Activated naive CD4-positive, alpha-beta T cell (primary cell): ENCODE measurements at places on chromosomes 2 and 18.
A peak's percentile ranks its signal among the peaks of the same experiment; 100 is the strongest.

GRCh38 chr2:86295066-86295465, 42.4 kb downstream of the REEP1 start:
- DNase-seq: no peak

GRCh38 chr2:101692041-101692440, 5.5 kb upstream of the MAP4K4 start:
- DNase-seq: no peak

GRCh38 chr2:120334068-120334467, 11.9 kb upstream of the INHBB start:
- DNase-seq: no peak

- DNase-seq: peak; percentile 13
Observed at GRCh38 chr18:57437766-57438671, 2.8 kb downstream of the ONECUT2 start.

GRCh38 chr2:12060886-12061285, 314.5 kb downstream of the LPIN1 start:
- no peak for DNase-seq

GRCh38 chr2:8300905-8301304, 381.0 kb upstream of the ID2 start:
- DNase-seq: no peak

- no peak for DNase-seq
Observed at GRCh38 chr2:207138627-207139297, 27.0 kb downstream of the KLF7 start.

- DNase-seq: no peak
Observed at GRCh38 chr18:43735570-43735969, 458.3 kb upstream of the SYT4 start.

DNA sequence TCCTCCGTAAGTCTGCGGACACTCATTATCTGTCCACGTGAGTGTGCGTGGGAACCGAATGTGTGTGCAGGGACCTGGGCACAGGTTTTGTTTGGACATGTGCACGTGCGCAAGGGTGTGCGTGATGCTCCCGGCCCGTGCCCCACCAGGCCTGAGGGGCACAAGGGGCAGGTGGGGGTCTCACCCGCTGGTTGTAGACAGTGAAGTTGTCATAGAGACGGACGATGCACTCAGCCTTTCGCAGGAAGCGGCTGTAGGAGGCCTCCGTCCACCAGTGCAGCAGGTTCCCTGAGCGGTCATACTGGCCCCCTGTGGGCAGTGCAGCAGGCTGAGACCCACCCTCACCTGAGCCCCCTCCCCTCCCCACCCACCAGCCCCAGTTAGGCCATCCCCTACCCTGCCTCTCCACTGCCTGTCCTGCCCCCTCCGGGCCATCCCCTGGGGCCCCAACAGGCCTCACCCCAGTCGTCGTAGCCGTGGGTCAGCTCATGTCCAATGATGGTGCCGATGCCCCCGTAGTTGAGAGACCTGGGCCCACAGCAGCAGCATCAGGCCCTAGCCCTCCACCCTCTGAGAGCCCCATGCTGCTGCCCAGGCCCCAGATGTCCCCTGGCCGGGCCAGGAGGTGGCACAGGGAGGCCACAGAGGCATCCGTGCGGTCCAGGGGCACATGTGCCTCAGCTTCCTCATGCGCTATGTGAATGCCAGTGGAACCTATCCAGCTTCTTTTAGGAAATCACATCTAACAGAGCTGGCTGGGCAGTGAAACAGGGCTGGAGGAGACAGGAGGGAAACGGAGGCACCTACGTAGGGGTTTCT, 6.1 kb downstream of the ECEL1 start:
- no peak for DNase-seq

- DNase-seq: no peak
Observed at GRCh38 chr2:228986961-228987360, 284.1 kb downstream of the PID1 start.

GRCh38 chr2:48254839-48255238, 275.1 kb upstream of the STON1 start:
- no peak for DNase-seq

DNA sequence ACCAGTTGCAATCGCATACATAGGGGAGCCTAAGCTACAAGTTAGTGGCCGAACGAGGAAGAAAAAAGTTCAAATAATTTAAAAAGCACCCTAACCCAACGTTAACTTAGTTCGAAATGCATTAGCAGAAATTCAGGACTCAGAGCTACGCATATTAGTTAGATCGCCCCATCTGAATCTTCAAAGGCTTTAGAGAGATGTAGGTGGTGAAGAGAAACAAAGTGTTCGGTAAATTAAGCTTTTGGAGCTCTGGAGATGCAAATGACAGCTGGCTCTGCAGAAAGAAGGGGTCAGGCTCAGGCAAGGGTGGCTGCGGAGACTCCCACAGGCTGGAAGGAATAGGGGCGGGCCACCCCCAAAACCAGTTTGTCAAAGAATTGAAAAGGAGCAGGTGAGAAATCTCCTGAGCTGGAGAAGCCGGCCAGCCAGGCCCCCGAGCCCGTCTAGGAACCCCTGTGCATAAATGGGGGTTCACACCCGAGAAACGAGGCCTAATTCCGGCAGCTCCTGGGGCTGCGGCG, 621 bp downstream of the TXNL1 start:
- DNase-seq: no peak

DNA sequence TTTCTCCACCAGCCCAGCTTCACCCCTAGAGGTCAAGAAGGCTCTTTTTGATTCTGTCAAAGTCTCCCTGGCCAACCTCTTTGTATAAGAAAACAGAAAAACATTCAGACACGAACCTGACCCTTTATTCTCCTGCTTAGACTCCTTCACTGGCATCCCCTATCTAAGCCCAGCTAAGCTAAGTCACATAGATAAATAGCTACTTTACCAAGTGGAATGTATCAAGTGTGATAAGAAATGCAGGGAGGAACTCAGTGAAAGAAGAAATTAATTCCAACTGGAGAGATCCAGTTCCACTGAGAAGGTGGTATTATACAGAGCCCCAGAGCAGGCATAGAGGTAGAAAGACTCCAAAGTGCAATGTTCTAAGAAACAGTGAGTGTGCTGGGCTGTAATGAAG, 489.5 kb downstream of the TNS1 start:
- no peak for DNase-seq

DNA sequence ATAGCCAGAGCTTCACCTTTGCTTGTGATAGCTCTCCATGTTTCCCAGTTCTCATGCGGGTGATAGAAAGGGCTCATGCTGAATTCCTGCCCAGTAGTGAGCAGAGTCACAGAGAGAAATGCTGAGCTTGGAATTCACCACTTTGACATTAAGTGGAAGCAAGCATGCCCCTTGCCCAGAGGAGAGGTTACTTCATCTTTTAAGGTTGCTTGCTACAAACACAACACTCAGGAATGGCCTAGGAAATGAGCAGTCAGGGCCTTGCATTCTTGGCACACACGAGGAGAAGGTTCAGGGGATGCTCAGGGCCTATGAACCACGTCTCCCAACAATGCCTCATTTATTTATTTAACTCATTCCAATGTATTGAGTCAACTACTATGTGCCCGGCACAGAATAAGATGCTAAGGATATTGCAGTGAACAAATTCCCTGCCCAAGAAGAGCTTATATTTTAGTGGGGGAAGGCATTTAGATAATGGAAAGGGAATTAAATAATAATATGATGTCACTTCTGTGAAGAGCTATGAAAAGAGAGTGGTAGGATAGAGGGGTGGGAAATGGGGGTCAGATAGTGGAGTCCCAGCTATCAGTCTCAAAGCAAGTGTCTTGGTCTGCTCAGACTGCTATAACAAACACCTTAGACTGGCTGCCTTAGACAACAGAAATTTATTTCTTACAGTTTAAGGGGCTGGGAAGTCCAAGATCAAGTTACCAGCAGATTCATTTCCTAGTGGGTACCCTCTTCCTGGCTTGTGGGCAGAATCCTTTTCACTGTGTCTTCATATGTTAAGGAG, 42.1 kb downstream of the DDX18 start:
- DNase-seq: no peak

DNA sequence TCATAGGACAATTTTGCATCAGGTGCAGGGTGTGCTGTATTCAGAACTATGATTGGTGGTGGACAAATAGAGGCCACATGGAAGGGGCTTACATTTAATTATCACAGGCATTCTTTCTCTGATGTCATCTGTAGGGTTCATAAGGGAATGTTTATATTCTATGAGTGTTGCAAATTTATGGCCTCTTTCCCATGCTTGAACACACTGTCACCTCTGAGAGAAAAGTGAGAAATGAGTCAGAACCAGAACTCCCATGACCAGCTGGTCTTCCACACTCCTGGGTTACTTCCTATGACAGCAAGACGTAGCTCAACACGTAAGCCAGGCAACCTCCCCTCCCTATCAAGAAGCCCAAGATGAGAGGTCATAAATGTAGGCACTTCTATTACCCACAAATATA, 310.8 kb downstream of the PIEZO2 start:
- no peak for DNase-seq

DNA sequence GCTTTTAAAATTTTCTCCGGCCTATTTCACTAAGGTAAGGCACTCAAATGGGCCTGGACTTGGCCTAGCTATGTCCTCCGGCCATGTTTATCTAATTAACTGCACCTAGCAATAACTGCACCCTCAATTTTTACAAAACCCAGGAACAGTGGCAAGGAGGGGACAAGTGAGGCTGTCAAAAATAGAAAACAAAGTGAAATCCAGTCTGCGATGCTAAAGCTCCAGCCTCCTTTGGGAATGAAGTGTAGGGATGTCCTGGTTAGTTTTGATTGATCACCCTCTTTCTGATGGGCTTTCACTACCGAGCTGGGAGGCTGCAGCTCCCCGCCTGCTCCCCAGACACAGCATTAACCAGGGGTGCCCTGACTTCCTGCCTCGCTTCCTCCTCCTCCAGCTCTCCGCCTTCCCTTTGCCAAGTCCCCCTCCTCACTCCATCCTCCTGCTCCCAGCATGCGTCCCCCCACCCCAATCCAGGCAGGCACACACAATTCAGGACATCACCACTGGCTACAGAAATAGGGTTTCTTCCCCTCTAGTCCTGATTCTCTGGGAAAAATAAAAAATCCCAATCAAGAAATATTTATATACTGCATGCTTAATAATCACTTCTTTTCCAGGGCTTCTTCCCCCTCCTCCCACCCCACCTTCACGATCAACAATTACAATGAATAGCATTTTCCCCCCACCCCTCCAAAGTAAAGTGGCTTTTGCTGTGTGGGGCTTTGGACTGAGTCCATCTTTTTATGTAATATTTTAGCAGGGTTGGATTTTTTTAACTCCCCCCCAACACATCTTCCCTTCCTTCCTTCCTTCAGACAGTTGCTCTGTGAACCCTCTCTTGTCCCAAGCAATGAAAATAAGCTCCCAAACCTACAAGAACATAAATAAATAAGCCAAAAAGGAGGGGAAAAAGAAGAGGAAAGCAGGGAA, 3.3 kb upstream of the POU3F3 start:
- no peak for DNase-seq

GRCh38 chr18:76435316-76435989, 59.6 kb downstream of the ZNF516 start:
- DNase-seq: no peak
